ENCODE measurements at places on chromosomes 12 and 14.

- DNase-seq, result no peak
Measured at GRCh38 chr14:92391726-92392125, 68.8 kb downstream of the SLC24A4 start.

GRCh38 chr14:50602035-50602434, 42.1 kb downstream of the ATL1 start:
- DNase-seq, result no peak

- peak; percentile 2 for DNase-seq
Measured at GRCh38 chr14:34023824-34024767, 73.2 kb upstream of the EGLN3 start.

- DNase-seq, result no peak
Measured at GRCh38 chr14:82366803-82367202, 833.1 kb upstream of the SEL1L start.

DNA sequence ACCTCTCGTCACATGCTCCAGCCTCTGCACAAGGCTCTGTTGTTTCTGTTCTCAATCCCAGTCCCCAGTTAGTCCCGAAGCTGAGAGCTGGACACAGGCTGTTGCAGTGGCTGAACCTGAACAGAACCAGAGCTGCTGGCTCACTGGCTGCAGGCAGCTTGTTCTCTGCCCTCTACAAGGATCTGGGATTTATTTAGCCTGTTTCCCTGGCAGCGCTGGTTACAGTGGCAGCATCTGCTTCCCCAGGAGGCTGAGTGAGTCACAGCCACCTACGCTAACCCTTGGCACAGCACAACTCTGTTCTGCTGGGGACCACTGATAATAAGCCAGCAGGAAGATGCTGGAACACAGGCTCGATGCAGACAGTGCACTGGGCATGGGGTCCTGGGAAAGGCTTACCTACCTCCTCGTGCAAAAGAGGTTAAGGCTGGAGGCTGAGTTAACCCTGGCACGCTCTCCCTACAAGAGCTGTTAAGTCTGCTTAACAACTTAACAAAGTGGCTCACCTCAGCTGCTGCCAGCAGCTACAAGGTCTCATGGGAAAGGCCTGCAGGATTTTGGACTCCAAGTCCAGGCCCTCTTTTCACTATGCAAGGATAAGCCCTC, 299.6 kb downstream of the PCNX1 start:
- DNase-seq, result no peak

GRCh38 chr12:130439250-130439649, 101.6 kb downstream of the PIWIL1 start:
- no peak for DNase-seq

DNA sequence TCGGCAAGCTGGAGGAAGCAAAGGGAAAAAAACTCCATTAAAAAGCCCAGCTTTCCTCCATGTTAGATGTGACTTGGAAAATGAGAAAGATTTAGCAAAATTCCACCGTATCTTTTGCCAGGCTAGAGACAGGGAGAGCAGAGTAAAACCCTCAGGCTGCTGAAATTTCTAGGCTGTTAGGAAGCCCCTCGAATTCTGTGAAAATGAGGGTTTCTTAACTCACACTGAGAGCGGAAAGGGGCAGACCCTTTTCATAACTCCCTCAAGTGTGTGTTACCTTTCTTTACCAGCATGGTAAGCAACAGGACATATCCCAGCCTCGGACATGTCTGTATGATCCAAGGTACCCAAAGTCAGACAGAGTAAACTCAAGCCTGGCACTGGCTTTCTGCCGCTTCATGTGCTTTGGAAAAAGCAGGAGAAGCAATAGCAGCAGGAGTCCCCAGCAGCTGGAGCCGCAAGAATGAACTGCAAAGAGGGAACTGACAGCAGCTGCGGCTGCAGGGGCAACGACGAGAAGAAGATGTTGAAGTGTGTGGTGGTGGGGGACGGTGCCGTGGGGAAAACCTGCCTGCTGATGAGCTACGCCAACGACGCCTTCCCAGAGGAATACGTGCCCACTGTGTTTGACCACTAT, at the start of gene RHOJ:
Gene RHOJ (plus strand): TSS at position 37 of the 637 bp plus-strand sequence. CDS start 427 bp downstream, at position 464.
- DNase-seq, result no peak

DNA sequence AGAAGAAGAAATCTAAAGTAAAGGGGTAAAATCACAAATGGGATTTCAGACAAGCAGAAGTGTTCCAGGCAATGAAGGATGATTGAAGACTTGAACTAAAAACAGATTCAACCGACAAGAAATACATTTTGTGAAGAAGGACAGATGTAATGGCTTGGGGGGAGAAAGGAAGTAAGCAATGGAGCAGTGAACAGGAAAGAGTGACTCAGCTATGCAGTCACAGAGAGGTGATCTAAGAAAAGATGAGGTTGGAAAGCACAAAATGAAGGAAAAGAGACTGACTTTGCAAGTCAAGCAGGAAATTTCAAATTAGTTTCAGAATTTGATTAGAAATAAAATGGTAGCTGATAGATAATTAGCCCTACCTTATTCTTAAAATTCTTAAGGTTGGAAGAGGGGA, 66.5 kb downstream of the PUS7L start:
- peak; percentile 4 for DNase-seq

DNA sequence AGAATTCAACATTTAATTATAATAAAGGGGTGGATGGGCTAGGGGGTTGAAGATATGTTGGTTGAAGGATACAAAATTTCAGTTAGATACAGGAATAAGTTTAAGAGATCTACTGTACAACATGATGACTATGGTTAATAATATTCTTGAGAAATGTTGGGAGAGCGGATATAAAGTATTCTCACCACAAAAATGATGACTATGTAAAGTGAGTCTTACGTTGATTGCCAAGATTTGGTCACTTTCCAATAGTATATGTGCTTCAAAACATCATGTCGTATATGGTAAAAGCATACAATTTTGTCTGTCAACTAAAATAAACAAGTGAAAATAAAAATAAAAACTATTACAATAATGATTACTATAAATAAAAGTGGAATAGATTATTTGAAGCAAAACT, 802.0 kb downstream of the C12orf50 start:
- no peak for DNase-seq

DNA sequence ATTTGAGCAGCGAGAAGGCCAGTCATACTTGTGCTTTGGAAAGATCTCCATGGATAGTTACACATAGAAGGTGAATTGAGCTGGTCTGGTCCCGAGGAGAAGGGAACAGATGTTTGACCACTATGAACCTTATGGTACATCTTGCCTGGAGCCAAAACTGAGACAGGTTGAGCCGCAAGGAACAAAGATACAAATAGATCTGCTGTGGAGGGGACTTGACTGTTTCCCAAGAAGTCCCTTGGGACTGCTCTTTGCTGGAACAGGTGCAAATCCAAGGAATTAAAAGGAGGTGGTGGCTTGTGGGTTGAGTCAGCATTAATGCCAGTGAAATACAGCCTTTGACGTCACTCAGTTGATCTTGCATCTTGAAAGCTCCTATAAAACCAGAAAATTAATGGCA, 68.8 kb upstream of the PRIMA1 start:
- no peak for DNase-seq

DNA sequence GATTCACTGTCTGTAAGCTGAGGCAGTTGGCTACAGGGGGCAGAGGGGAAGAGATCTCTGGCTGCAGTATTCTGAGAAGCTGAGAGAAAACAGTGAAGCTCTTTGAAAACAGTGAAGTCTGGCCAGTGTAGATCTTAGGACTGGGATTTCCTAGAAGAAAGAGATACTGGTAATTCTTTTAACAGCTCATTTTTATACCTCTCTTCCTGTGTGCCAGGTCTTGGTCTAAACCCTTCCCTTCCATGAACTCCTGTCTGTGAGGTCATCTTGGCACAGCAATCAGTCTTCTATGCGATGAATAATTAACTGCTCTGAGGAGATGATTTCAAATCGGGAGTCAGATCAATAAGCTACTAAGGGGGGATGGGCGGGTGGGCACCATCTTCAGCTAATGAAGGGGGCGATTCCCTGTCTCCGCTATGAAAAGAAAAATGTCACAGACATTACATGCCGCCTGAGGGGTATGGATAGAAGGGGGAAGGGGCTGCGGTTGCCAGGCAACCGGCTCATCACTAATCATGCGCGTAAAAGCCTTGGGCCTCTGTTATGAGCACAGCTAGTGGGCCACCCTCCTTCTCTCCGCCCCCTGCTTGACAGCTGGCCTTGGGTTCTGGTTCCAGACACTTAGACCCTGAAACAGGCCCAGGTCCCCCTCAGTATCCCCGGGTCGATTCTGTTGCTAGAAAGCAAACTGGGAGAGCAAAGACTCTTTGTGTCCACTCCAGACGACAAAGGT, 75.3 kb upstream of the CEP83 start:
- no peak for DNase-seq

GRCh38 chr12:58895053-58895452, 25.3 kb downstream of the LRIG3 start:
- no peak for DNase-seq

- DNase-seq, result peak; percentile 85
Measured at GRCh38 chr14:74712499-74713394, at the start of the genes AREL1 and FCF1. Gene AREL1 (minus strand): TSS chr14:74713080. CDS start chr14:74685615, 27,465 bp downstream. Gene FCF1 (plus strand): TSS chr14:74713144. CDS start chr14:74713198, 54 bp downstream.

GRCh38 chr14:32453857-32454810, 125.0 kb downstream of the AKAP6 start:
- DNase-seq, result no peak

DNA sequence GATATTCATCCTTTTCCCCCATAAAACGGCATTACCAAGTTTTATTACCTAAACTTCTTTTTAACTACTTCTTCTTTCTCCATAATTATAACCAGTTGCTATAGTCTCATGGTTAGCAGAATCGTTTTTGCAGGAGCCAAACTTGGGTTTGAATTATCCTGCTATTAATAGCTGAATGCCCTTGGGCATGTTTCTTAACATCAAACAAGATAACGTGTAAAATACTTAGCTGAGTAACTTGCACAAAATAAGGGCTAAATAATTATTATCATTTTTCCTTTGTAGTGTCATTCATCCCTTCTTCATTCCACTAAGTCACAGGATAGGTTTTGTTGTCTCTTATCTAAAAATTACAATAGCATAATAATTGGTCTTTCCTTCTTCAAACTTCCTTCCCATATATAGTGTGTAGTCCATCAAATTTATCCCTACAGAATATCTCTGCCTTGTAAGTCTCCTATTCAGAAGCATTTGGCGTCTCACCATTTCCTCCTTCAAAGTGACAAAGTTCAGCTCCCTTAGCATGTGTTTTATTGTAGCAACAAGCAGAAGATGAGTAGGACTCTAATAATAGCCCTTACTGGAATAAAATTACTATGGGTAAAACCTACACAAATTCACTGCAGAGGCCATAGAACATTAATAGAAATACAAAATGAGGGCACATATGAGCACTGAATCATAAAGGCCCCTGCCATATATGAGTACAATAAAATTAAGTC, 63.8 kb downstream of the FAR2 start:
- no peak for DNase-seq

GRCh38 chr14:101458741-101459550, 102.3 kb upstream of the DIO3 start:
- DNase-seq, result no peak

DNA sequence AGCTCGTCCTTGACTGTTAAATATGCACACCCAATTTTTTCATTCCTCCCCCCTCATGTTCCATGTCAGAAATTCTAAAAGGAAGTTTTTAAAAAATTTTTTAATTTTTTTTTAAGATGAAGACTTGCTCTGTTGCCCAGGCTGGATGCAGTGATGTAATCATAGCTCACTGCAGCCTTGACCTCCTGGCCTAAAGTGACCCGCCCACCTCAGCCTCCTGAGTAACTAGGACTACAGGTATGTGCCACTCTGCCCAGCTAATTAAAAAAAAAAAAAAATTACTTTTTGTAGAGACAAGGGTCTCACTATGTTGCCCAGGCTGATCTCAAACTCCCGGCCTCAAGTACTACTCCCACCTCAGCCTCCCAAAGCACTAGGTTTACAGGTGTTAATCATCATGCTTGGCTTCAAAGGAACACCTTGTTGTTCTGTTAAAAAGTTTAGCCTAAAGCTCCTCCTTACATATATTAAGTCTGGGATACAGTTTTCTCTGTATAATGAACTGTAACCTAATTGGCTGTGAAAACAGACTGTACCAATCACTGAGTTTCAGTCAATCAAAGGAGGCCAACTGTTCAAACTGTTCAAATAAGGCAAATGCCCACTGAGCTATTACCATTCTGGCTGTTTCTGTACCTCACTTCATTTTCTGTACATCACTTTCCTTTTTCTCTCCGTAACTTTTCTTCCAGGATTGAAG, 17.8 kb downstream of the SDR9C7 start:
- DNase-seq, result no peak

GRCh38 chr12:67243260-67243659, 25.9 kb upstream of the CAND1 start:
- DNase-seq, result no peak

GRCh38 chr14:24873551-24873950, 176.4 kb downstream of the STXBP6 start:
- no peak for DNase-seq

DNA sequence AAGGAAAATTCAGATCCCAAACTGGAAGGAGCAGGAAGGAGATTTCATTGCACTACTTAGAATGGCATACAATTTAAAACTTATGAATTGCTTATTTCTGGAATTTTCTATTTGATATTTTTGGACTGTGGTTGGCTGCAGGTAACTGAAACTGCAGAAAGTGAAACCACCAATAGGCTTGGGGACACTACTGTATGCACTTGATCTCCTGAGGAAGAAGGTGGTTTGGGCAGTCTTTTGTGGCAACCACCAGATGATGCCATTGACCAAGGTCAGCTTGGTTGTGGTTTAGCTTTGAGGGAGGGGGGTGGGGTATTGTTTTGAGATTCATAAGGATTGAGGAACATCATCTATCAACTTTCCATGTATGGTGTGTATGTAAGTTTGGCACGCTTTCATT, 209.5 kb upstream of the STXBP6 start:
- DNase-seq, result no peak

- DNase-seq, result no peak
Measured at GRCh38 chr14:98175881-98176280, 1096.1 kb downstream of the BCL11B start.

DNA sequence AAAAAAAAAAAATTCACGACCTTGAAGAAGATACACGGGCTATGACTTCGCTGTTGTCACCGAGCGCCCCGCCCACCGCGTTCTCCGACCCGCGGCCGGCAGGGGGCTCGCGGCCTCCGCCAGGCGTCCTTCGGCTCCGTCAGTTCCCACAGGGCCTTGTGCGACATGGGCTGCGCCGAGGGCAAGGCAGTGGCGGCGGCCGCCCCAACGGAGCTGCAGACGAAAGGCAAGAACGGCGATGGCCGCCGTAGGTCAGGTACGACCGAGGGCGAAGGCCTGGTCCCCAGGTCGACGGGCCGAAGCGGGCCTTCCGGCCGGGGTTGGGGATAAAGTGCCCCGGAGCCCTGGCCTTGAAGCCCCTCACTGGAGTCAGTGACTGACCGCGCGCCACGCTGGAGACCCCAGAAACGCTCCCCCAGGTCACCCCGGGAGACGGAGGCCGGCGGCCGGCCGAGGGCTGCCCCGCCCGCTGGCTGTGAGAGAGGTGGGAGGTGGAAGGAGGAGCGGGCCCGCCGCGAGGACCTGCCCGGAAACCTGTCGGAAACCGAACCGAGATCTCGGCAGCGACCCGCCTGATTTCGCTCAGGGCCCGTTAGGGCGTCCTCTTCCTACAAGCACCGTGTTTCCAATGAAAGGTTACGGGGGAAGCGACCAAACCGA, at the start of gene TXNRD1:
Gene TXNRD1 (plus strand): TSS at position 142 of the 660 bp plus-strand sequence. CDS start 24 bp downstream, at position 166.
- peak; percentile 56 for DNase-seq

All from HCT116 (cell line).